ENCODE measurements at places on chromosomes 11 and 22.

DNA sequence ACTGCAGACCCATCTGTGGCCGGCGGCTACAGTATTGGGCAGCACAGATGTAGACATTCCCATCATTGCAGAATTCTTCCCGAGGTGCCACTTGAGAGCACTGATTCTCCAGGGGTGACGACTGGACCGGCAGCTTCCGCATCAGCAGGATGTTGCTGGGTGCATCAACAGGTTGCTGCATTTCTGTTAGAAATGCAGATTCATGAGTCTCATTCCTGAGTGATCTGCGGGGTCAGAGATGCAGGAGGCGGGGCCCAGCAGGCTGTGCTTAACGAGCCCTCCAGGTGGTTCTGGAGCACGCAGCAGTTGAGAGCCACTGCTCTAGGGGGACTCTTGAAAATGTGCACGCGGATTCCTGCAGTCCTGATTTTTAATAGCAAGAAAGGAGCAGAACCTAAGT lies 321.8 kb downstream of the TBC1D22A start:
- DNase-seq, result no peak

- no peak for DNase-seq
These were observed 93.8 kb downstream of the BCR start for GRCh38 chr22:23274146-23274526.

- no peak for DNase-seq
These were observed 271.8 kb upstream of the MTNR1B start for GRCh38 chr11:92697461-92698312.

DNA sequence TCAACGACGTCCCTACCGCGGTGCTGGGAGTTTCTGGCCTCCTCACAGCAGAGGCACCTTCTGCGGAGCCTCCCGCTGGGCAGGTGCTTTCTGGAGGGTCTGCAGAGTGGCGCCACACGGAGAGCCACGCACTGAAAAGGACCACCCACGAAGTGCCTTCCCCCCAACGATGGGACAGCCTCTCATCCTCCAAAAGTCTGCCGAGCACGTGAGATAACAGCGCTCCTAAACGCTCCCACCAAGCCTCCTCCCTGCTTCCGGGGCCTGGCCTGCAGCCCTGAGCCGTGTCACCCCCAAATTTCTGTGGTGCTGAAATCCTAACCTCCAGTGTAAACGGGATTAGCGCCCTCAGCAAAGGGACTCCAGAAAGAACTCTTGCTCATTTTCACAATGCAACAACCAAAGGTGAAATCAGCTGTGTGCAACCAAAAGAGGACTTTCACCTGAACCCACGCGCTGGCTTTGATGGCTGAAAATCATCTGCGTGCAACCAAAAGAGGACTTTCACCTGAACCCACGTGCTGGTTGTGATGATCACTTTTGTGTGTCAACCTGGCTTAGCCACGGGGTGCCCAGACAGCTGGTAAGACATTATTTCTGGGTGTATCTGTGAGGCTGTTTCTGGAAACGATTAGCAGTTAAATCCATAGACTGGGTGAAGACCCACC lies 924.6 kb downstream of the BRD1 start:
- peak; percentile 9 for DNase-seq

DNA sequence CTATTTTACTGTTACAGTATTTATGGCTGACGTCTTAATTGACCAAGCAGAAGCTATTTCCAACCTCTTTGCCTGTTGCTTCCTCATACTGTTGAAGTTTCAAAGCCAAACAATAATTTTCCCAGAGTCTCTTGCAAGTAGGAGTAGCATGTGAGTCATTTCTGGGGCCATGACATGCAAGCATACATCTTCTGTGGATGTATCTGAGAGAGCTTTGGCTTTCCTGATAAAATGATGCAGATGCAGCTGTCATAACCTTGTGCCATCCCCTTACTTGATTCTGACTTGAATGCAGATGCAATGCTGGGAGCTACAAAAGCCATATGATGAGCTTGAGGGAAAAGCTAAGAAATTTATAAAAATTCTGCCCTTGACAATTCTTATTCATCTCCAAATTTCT lies 243.1 kb upstream of the TENM4 start:
- no peak for DNase-seq

DNA sequence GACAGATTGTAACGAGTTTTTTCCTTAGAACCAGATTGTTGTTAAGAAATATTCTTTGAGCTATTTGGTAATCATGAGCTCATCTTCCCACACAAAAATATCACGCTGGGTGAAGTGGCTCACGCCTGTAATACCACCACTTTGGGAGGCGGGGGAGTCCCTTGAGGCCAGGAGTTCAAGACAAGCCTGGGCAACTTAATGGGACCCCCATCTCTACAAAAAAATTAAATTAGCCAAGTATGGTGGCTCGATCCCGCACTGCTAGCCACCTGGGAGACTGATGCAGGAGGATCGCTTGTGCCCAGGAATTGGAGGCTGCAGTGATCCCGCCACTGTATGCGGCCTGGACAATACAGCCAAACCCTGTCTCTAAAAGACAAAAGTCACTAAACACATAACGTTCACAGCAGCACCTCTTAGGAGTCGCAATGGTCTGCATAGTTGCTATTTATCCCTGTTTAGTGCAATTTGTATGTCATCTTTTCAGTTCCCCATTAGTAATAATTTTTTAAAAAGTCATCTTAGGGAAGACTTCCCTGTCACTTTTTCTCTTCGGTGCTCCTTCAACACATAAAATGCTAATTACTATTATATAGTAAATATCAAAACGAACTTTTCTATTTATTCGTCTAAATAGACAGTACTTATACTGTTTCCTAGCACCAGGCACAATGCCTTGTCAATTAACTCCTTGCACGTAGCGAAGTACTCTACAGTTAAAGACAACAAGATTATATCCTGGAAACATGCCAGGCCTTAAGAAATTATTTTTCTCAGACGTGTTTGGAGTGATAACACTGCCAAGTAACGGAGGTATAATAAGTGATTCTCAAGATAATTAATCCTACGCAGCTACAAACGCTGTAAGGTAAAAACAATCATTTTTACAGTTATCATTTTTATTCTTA lies 1.1 kb downstream of the ST13 start:
- no peak for DNase-seq

DNA sequence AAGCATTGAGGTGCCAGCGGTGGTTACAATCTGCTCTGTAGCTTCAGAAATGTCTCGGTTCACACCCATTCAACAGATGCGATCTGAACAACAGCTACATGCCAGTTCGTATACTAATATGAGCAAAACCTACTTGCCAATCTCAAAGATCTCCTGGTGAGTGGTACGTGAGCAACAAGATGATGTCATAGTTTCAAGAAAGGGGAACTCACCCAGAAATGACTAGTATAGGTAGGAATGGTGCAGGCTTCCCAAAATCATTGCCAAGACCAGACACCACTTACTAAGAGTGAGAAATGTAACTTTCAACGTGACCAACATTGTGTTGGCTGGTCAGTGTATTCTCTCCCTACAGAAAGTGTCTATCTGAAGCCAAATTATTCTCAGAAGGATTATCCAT lies 31.1 kb downstream of the OR6Q1 start:
- no peak for DNase-seq

GRCh38 chr22:47190957-47191670 lies 428.7 kb downstream of the TBC1D22A start:
- no peak for DNase-seq

DNA sequence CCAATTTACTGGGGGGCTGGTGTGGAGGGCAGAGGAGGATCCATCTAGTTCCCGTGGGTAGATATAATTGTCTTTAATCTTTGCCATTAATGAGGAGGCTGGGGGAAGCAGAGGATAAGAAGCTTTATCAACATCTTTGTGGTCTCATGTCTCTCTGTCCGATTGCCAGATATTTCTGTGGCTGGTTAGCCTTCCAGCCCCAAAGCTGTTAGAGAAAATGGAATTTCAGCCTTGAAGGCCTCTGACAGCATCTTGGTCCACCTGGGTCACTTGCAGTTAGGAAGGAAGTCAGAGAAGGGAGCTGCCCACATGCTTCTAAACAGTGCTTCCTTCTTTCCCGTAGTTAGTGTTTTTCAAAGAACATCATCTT lies 56.9 kb downstream of the ABTB2 start:
- DNase-seq, result no peak

GRCh38 chr11:63530021-63530420 lies 6.6 kb upstream of the PLAAT4 start:
- no peak for DNase-seq

- DNase-seq, result no peak
These were observed 3.9 kb upstream of the PLA2G3 start for GRCh38 chr22:31144223-31144622.

DNA sequence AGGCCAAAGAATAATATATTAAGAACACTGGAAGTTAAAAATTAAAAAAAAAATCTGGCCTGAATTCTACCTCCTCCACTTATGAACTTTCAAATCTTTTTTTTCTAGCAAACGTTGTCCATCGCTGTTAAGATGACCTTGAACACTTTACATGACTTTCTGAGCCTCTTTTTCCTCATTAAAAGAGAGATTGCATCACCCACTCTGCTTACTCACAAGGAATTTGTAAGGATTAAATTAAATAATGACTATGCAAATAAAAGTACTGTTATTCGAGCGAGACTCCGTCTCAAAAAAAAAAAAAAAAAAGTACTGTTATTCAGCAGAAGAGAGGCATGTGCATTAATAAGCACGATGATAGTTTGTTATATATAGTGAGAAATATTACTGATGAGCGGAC lies 285.1 kb upstream of the CCDC90B start:
- DNase-seq, result no peak

Measured in heart left ventricle (tissue), 16 donors.